ENCODE measurements at places on chromosomes 13 and 19.

DNA sequence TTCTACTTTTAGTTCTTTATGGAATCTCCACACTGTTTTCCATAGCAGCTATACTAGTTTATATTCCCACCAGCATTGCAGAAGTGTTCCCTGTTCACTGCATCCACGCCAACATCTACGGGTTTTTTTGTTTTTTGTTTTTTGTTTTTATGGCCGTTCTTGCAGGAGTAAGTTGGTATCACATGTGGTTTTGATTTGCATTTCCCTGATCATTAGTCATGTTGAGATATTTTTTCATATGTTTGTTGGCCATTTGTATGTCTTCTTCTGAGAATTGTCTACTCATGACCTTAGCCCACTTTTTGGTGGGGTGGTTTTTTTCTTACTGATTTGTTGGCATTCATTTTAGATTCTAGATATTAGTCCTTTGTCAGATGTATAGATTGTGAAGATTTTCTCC is 89.7 kb downstream of the FRY start:
- DNase-seq: no peak

DNA sequence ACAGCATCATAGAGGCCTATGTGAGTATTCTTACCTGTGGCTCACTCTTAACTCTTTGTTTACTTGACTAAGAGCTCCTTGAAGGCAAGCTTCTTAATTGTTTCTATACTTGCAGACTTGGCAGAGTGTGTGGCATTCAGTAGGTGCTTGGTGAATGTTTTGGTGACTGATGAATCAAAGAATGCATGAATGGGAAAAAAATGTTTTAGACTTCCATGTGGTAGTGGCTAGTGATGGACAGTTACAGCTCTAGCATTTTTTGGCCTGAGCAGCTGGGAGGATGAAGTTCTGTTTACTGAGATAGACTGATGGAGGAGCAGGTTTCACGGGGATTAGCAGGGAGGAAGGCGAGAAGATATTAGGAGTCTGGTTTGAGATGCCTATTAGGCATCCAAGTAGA is 13.6 kb downstream of the HAS1 start:
- no peak for DNase-seq

DNA sequence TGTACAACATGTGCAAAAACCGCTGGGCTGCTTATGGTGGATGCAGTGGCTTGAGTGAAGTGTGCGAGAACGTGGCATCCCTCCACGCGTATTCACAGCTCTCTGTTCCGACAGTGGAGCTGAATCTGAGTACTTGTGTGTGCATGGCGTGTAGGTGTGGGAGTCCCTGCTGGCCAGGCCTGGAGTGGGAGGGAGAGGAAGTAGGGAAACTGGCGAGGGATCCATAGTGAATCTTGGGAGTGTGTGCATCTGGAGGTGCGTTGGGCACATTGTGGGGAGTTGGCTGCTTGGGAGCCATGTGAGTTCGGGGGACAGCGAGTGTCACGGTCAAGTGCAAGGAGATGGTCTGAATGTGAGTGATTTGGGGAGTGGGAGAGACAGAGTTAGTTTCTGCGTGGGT is 2.4 kb downstream of the KLC3 start:
- no peak for DNase-seq

GRCh38 chr13:29654384-29654783 is 58.9 kb upstream of the SLC7A1 start:
- DNase-seq: no peak

GRCh38 chr13:24313439-24313838 is 4.1 kb downstream of the C1QTNF9 start:
- DNase-seq: peak; percentile 8

- no peak for DNase-seq
These were observed 1556.8 kb upstream of the MIR17HG start for GRCh38 chr13:89790696-89791095.

- DNase-seq: no peak
These were observed 608 bp downstream of the CNN2 start for GRCh38 chr19:1026783-1027649.

GRCh38 chr19:10505583-10506229 is 2.5 kb upstream of the KEAP1 start:
- peak; percentile 56 for DNase-seq

GRCh38 chr13:20441879-20442278 is 83.8 kb downstream of the CRYL1 start:
- DNase-seq: no peak

- no peak for DNase-seq
These were observed 1328.2 kb downstream of the OLFM4 start for GRCh38 chr13:54356849-54357248.

DNA sequence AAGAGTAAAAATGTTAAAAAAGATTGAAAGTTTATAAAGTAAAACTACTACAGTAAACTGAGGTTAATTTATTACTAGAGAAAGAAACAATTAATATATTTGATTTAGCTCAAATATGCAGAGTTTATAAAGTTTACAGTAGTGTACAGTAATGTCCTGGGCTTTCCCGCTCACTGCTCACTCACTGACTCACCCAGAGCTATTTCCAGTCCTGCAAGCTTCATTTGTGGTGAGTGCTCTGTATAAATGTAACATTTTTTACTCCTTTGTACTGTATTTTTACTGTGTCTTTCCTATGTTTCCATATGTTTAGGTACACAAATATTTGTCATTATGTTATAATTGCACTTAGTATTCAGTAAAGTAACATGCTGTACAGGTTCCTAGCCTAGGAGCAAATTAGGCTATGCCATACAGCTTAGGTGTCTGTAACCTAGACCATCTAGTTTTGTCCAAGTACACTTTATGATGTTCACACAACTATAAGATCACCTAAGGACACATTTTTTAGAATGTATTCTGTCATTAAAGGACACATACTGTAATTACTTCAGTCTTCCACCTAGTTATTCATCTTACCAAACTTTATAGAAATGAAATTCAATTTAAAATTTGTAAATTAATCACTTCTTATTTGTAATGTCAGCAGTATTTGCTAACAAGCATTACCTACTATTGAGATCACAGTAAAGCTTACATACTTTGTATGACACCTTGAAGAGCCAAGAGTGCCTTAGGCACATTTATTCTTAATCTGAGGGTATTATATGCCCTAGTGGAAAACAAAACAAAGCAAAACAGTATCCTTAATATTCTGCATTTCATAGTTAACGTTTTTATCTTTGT is 683.4 kb downstream of the PCDH9 start:
- peak; percentile 43 for DNase-seq

- peak; percentile 83 for DNase-seq
These were observed 4.7 kb downstream of the ALOX5AP start for GRCh38 chr13:30739761-30740642.

DNA sequence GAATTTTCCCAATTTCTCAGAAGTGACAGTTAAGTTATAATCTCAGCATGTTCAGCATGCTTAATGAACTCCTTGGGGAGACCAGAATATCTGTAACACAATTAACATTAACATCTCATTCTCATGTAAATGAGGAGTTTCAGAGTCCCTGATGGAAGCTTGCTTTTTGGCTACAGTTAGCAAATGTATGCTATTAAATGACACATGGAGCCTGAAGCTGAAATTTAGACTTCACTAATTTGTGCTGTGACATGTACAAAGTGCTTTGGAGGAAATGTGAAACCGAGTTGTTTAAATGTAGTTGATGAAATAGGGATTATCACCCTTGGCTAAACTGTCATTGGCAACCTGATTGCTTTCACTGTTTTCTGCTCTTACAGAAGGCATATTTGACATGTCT is 2265.1 kb upstream of the PCDH20 start:
- no peak for DNase-seq

DNA sequence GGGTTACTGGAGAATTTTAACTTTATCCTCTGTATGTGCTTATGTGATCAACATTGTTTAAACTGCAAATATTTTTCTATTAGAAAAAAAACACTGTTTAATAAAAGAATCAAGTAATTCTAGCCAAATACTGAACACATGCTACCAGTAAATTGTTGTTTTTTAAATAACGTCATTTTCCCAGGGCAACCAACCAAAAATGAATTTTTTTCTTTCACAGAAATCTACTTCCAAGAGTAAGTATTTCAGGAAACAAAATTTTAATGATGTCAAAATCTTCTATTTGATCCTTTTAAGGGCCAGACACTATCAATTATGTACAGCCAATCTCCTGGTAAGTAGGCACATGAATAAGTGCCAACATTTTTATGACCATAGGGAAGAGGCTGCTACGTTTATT is 57.1 kb downstream of the TUBGCP3 start:
- DNase-seq: no peak

Data from brain microvascular endothelial cell (primary cell).